Motor neuron (in vitro differentiated cells): ENCODE measurements at places on chromosomes 5 and 9.

DNA sequence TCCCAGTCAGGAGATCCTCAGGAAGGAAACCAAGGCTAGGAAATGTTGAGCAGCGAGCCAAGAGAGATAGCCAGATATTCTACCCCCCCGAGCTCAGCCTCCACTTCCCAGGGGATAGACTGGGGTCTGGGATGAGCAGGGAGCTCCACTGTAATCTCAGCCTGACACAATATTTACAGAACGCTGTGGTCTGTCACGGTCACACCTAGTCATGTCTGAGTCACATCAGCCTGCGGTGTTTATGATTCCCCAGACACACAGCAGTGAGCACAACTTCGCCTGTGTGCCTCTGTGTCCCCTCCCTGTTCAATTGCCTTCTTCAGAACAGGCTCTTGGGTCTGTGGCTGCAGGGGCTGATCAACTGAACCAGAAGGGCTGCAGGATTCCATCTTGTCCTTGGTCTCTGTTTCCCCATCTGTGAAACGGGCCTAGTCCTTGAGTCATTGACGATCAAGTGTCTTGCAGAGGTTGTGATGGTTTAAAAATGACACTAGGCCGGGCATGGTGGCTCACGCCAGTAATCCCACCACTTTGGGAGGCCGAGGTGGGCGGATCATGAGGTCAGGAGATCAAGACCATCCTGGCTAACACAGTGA is 8.6 kb upstream of the PRRX2 start:
- ATAC-seq: peak; percentile 45

GRCh38 chr9:97660340-97660739 is 26.7 kb downstream of the NCBP1 start:
- no peak for ATAC-seq

GRCh38 chr5:97071101-97071500 is 71.3 kb downstream of the LIX1 start:
- no peak for ATAC-seq

GRCh38 chr5:176180339-176180738 is 57.9 kb upstream of the SIMC1 start:
- no peak for ATAC-seq

DNA sequence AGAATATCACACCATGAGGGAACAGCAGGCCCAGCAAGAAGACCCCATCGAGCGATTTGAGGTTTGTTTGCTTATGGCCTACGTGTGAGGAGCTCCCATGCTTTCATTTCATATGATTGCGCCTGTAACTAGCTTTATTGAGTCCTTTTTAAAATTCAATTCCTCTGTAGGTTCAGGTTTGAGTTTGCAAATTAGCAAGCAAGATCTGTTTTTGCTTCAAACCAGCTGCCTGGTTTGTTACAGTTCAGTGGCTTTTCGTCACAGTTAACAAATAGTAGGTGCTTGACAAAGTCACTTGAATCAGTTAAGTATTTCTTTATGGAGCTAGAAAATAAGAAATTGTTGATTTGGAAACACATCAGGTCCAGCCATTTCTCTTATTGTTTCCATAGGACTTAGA is 56.3 kb downstream of the GPR21 start:
- ATAC-seq: no peak

DNA sequence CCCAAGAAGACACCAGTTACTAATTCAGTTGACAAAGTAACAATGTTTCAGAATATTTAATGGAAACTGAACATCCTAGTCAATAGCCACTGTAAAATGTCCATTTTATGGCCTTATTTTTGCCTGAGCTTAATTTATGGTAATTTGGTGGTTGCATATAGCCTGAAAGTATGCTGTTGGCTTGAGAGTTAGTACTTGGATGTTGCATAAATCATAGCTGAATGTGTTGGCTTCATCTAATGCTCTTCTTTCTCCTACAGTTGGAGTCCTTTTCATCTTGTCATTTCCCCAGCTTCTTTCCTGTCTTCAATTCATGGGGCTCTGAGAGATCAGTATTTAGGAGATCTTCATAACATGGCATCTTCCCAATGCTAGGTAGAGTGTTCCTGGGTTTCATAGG is 164.6 kb downstream of the MAT2B start:
- peak; percentile 36 for ATAC-seq

DNA sequence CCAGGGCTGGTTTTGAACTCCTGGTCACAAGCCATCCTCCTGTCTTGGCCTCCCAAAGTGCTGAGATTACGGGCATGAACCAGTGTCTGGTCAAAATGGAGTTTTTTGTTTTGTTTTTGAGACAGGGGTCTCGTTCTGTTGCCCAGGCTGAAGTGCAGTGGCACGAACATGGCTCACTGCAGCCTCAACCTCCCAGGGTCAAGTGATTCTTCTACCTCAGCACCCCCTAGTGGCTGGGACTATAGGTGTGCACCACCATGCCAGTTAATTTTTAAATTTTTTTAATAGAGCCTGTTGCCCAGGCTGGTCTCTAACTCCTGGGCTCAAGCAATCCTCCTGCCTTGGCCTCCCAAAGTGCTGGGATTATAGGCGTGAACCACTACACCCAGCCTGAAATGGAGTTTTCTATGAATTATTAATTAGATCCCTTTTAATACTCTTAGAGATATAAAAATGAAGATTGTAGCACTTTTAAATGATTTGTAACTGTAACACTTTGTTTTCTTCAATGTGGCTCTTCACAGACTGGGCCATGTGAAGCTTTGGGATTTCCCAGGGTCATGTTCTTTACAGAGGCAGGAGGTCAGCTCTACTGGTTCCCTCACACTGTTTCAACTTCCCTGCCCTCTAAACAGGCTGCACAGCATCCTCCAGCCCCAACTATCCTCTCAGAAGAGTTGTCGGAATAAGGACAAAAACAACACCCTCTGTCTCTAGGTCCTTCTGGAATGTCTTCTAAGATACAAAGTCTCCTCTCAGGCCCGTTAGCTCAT is 32.7 kb upstream of the SPARC start:
- peak; percentile 86 for ATAC-seq

DNA sequence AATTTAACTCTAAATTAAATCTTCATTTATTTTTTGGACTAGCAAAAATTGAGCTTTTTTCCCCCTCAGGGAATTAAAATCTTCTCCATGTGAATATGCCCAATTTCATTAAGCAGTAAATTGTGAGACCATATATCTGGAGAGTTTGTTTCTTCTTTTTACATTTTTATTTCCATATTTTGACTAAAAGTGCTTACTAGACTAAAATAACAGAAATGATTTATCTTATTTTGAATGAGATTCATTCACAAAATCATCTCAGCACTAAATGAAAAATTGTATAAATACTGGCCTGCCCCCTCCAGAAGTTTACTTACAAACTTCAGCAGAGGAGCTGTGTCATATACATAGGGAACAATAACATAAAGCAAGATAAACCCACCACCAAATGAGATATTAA is 26.6 kb downstream of the MAPKAP1 start:
- ATAC-seq: no peak

DNA sequence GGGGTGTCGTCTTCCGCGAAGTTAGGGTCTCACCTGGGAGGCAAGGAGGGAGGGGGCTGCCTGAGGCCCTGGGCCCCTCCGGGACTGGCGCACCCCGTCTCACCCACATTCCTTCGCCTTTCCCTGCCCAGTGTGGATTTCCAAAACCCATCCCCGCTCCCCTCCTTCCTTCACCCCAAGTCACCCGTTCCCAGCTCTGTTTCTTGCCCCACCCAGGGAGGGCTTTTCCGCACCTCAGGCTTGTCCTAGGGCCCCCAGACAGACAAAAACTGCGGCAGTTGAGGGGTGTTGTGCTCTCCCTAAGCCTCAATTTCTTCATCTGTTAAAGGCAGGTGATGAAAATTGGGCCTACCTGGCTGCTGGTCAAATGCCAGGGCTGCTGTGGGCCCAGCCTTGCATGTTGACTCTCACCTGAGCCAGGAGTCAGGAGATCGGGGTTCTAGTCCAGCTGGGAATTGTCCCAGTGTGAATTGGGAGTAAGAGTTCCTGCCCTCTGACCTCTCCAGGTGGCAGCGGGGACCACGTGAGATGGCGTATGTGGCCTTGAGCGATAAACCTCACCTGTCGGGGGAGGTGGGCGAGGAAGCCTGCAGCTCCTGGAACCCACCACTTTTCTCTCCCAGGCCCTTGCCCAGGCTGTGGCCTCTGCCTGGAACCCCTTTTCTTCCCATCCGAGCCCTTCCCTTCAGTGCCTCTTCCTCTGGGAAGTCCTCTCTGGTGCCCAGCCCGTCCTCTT is 143.4 kb upstream of the IER5L start:
- no peak for ATAC-seq

- no peak for ATAC-seq
Observed at GRCh38 chr5:169202969-169203368, 98.0 kb downstream of the SLIT3 start.
